Hepatocyte (in vitro differentiated cells): ENCODE measurements at places on chromosomes 7 and 10. TPM values are rescaled to one million over a fixed set of nuclear protein-coding genes. Genes with fewer than 3 reads are reported as not detected.

PTPN20 gene
- total RNA-seq = 0.32 and 0.60 TPM in 2 replicates

CYP26C1 gene
- not detected in 2 replicates for total RNA-seq

DNA sequence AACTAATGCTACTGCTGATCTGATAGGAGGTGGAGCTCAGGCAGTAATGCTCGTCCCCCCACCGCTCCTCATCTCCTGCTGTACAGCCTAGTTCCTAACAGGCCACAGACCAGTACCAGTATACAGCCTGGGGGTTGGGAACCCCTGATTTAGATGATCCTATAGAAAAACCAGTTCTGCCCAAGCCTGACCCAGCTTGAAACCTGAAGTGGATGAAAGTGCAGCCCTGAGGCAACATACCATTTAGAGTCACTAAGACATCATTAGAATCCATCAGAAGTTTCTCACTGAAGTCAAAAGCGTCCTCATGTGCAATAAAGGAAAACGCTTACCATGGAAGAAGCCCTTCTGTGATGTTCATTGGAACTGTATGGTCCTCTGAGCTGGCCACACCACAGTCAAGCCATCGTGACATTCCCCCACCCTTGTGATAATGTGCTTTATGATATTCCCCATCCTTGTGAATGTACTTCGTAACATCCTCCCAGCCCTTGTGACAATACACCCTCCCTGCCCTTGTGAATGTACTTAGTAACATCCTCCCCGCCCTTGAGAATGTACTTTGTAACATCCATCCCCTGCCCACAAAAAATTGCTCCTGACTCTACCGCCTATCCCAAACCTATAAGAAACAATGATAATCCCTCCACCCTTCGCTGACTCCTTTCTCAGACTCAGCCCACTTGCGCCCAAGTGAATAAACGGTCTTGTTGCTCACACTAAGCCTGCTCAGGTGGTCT is 65.9 kb upstream of the HECTD2 start:
- no peaks in the 10 kb centered on the region for H3K36me3 ChIP-seq
- H3K27ac ChIP-seq = no peak overlapping the region
- no peaks in the 10 kb centered on the region for H3K4me1 ChIP-seq
- DNase-seq = no peak
- no peak overlapping the region for H3K4me3 ChIP-seq

DNA sequence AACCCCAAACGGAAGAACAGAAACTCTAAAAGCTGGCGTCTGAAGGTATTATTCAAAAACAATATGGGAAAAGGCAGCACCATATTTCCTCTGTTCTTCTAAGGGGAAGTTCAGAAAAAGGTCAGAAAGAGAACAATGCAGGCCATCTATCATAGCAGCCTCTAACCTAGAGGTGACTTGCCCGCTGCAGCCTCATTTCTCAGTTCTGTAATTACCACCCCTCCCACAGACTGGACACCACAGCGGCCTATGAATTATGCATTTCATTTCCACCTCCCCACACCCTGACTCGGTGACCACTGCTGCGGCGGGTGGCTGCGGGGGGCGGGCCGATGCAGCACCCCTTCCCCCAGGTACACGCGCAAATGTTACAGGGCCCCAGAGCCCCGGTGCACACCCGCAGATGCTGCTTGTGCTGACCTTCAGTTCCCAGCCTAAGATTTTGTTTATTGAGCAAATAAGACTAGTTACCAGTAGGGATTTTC is 125.5 kb downstream of the CLEC2L start:
- H3K27ac ChIP-seq = no peak overlapping the region
- H3K4me3 ChIP-seq = no peak overlapping the region
- H3K4me1 ChIP-seq = peaks cover 27% of the 10 kb centered on the region
- H3K36me3 ChIP-seq = no peaks in the 10 kb centered on the region
- DNase-seq = no peak

DNA sequence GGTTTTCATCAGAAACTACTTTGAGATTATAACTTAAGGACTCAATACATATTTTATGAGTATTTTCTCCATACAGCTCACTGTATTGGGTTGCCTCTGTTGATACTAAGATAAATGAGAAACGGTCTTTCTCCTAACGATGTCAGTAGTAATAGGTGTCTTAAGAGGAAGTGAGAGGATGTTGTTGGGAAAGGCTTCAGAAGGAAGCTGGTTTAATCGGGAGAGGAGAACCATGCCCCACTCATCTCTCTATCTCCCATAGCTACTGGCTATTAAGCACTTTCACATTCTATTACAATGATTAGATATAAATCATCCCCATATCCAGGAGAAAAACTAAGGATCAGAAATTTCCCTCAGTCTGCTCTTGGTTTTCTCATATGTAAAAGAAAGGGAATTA is 2.0 kb downstream of the CLEC5A start:
- H3K27me3 ChIP-seq = no peaks in the 10 kb centered on the region
- H3K4me1 ChIP-seq = no peaks in the 10 kb centered on the region
- no peaks in the 10 kb centered on the region for H3K36me3 ChIP-seq
- no peak overlapping the region for H3K4me3 ChIP-seq
- H3K27ac ChIP-seq = no peak overlapping the region

DNA sequence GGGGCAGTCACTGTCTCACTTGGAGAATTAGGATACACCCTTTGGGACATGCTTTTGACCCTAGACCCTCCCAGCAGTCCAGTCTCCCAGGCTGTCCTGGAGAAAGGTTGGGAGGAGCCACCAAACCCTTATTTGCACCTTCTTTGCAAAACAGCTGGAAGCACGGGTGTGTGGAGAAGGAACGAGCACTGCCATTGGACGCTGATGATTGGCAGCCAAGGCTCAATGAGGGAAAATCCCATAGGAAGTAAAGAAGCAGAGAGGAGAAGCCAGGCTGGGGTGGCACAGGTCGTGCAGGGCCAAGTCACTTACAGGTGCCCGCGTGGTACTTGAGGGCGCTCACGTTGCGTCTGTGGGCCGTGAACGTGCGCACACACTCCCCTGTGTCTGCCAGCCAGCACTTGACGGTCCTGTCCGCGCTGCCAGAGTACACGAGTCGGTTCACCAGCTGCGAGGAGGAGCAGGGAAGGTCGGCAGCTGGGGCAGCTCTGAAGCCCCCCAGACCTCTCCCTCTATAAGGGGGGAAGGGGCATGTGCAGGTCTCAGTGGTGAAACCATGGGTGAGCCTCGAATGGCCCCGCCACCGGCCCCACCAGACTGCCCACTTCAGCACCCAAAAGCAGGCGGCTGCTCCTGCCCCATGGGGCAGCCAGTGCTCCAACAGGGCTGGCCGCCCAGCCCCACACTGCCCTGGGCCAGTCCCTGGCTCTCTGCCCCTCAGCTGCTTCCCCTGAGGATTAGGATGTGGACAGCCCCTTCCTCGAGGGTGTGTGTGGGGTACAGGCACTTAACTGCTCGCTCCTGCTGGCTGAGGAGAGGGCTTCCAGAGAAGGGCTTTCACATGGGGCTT is 24.8 kb downstream of the WDR86 start:
- no peak overlapping the region for H3K4me3 ChIP-seq
- no peak overlapping the region for H3K27ac ChIP-seq
- no peaks in the 10 kb centered on the region for H3K36me3 ChIP-seq
- peaks cover 10% of the 10 kb centered on the region for H3K4me1 ChIP-seq
- H3K27me3 ChIP-seq = peaks cover 31% of the 10 kb centered on the region
